ENCODE measurements at places on chromosomes 7 and 10.

DNA sequence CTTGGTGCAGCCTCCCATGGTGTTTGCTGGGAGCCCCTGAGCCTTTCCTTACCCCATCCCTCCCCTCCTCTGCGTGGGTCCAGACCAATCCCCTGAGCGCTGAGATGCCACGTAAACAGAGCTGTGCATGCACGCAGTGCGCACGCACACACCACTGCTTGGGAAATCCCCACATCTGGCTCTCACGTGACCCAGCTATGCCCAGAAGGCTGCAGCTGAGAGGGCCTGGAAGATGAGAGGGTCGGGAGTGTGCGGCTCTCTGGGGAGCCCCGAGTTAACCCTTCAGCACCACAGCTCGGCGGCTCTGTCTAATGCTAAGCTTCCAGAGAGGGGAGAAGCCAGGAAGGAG, 177.2 kb downstream of the SH3PXD2A start:
- DNase-seq = no peak

GRCh38 chr7:13117103-13117502, 429.7 kb downstream of the ARL4A start:
- no peak for DNase-seq

DNA sequence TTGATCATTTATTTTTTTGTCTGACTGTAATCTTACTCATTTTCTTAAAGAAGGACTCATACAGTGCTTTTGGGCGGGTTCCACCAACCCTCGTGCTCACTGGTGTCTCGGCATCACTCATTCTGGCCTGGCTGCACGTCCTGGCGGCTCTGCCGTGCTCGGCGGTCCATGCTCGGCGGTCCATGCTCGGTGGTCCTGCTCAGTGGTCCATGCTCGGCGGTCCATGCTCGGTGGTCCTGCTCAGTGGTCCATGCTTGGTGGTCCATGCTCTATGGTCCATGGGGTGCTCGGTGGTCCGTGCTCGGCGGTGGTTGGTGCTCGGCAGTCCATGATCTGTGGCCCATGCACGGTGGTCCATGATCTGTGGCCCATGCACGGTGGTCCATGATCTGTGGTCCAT, 72.5 kb downstream of the WDR37 start:
- DNase-seq = no peak

DNA sequence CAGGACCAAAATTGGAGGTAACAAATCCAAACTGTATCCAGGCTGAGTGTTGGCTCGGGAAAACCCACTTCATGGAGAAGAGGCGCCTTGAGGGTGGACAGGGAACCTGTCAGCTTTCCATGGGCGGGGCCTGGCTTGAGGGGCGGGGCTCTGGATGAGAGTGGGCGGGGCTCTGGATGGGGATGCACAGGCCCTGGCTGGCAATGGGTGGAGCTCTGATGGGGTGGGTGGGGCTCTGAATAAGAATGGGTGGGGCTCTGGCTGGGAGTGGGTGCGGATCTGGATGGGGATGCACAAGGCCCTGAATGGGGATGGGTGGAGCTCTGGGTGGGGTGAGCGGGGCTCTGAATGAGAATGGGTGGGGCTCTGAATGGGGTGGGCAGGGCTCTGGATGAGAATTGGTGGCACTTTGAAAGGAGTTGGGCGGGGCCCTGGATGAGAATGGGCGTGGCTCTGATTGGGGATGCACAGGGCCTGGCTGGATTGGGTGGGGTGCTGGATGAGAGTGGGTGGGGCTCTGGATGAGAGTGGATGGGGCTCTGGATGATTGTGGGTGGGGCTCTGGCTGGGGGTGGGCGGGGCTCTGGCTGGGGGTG, 96.6 kb upstream of the NPTX2 start:
- DNase-seq = no peak

GRCh38 chr10:115092555-115093285, 445 bp upstream of the ATRNL1 start:
- DNase-seq = no peak

DNA sequence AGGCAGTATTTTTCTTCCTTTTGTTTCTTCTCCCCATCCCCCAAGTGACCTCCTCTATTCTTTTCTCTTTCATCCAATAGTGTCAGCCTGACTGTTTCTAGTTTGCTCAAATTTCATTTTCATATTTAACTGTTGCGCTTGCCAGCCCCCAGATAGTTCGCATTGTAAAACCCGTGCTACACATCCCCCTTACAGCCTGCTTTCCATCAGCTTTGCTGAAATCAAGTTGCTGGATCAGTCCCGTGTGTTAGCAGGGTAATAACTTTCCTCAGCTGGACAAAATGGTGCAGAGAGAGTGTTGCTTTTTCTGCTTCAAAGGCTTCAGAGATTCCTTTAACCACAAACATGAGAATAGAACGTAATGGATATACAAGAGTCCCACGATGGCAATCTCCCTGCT, 180.6 kb upstream of the NPVF start:
- DNase-seq = no peak

GRCh38 chr7:149772241-149772955, 990 bp downstream of the ZNF467 start:
- no peak for DNase-seq

DNA sequence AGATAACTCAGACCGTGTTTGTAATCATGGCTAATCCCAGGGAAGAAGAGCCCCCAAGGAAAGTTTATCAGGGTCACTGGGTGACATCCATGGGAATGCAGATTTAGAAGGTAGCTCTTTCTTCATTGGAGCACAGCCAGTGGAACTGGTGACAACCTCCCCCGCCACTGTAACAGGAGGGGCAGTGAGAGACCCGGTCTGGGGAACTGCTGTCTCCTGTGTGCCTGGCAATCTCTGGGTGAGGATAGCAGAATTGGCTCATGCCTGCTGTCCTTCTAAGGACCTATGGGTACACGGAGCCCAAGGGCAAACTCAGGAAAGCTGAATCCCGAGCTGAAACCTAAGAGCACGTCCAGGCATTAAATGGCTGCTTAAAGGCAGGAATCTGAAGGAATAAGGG, 341.6 kb downstream of the ABCA13 start:
- DNase-seq = no peak
